ENCODE measurements at places on chromosomes 6 and 20.

DNA sequence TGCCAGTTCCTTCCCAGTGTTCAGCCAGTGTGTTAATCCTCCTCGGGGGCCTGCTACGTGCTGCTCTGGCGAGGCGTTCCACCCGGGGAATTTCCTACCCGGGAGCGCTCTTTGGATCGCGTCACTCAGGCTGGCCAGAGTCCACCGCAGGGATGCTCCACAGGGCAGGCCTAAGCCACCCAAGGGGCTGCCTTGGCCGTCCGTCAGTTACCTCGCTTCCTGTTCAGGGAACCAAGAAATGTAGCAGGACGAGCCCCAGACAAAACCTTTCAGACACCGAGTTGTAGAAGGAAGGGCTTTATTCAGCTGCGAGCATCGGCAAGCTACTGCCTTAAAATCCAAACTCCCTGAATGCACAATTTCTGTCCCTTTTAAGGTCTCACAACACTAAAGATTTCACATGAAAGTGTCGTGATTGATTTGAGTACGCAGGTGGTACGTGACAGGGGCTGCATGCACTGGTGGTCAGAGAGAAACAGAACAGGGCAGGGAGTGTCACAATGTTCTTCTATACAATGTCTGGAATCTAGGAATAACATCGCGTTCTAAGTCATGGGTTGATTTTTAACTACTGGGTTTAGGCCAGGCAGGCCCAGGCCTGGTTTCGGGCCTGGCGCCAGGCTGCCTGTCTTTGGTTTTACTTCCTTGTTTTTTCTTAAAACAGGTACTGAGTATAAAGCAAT, 15.7 kb upstream of the POU5F1 start:
- no peak for DNase-seq

- DNase-seq: no peak
Measured at GRCh38 chr6:110534731-110535492, 58.5 kb upstream of the SLC22A16 start.

GRCh38 chr6:139927236-139927635, 552.8 kb upstream of the CITED2 start:
- DNase-seq: no peak

GRCh38 chr6:113908801-113909200, 51.7 kb downstream of the MARCKS start:
- no peak for DNase-seq

- DNase-seq: no peak
Measured at GRCh38 chr6:36298027-36298426, 28.2 kb downstream of the PNPLA1 start.

DNA sequence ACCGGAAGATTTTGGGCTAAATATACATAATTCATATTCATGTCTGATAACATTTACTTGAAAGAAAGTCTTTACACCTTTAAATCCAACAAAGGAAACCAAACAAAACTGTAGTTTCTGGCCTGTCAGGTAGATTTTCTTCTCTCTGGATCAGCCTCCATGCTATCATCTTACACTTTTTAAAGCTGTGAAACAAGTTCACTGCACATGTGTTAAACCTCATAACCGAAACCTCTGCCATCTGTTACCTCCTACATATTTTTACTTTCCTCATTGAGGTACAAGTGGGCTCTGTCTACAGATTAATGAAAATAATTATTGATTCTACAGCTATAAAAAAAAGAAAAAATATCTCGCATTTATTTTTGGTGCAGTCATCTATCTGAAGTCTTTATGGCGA, 149.9 kb downstream of the RALGAPA2 start:
- DNase-seq: no peak
